A549 treated with Hydrocortisone at 1 μM for 4 hours (cell line): ENCODE measurements at places on chromosomes 1 and 21. TPM values are rescaled to one million over a fixed set of nuclear protein-coding genes. Genes with fewer than 3 reads are reported as not detected.

Gene C1orf185
- not detected in 5 replicates for total RNA-seq

Gene ACBD6
- total RNA-seq: 52.9 to 57.3 TPM (median 56.7 TPM) in 5 replicates

Gene BARHL2
- total RNA-seq: not detected in 5 replicates

Gene TNFRSF8
- total RNA-seq: 0.05 to 0.15 TPM (median 0.06 TPM) in 5 replicates

Gene HTR6
- total RNA-seq: 0.10 to 0.18 TPM (median 0.12 TPM) in 5 replicates

Gene GBP7
- not detected in 5 replicates for total RNA-seq

Gene ZNF669
- 3.1 to 4.8 TPM (median 3.5 TPM) in 5 replicates for total RNA-seq

Gene FLG2
- not detected in 5 replicates for total RNA-seq

Gene HAPLN2
- total RNA-seq: 0.14 to 0.47 TPM (median 0.20 TPM) in 5 replicates

Gene BTG3
- 20.5 to 26.1 TPM (median 25.7 TPM) in 5 replicates for total RNA-seq

Gene CHIA
- not detected in 5 replicates for total RNA-seq
